Left forelimb (tissue), 1 donor: ENCODE measurements at places on chromosomes 12 and 14.

DNA sequence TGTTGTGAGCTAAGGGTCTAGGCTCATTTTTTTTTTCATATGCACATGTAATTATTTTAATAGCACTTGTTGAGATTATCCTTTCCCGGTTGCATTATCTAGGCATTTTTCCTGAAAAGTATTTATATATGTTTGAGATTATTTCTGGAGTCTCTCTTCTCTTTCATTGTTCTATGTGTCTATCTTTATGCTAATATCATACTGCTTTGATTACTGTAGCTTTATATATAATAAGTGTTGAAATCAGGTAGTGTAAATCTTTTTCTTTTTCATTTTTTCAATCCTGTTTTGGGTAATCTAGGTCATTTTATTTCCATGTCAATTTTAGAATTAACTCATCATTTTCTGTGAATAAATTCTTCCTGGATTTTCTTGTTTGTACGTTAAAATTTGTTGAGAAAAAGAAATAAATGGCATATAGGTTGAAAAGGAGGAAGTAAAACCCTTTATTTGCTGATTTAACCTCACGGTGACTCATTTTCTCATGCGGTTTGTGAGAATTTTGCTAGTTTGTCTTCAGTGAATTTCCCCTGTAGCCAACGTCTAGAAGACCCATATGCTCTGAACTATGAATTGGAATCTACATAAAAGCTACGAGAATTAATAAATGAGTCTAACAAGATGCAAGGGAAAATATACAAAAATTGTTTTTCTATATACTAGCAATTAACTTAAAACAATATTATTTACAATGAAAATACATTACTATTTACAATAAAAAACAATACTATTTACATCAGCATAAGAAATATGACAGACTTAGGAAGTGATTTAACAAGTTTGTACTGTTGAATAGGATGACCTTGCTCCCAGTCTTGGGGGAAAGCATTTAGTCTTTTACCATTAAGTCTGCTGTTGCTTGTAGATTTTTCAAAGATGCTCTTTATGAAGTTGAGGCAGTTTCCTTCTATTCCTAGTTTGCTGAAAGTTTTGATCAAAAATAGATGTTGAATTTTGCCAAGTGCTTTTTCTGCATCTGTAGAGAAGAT lies 105.0 kb downstream of the SNAPC1 start:
- DNase-seq, result no peak

DNA sequence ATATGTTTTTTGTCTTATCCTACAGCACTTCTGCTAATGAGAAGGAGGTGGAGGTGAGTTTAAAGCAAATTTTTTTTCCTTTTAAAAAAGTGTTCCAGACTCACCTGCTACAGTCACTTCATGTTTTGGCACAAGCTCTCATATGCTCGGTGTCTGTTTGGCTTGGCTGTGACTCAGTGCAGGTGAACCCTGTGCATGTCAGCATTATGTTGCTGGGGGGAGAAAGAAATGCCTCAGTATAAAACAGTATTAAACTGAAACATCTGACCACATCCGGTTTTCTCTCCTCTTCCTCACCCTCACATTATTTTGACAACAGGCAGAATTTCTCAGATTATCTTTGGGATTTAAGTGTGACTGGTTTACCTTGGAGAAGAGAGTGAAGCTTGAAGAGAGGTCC lies 105.2 kb downstream of the DNAI7 start:
- DNase-seq, result no peak

GRCh38 chr12:75823475-75823874 lies 208.1 kb downstream of the PHLDA1 start:
- DNase-seq, result no peak

GRCh38 chr12:99435095-99435791 lies 212.3 kb upstream of the GARIN6 start:
- no peak for DNase-seq

DNA sequence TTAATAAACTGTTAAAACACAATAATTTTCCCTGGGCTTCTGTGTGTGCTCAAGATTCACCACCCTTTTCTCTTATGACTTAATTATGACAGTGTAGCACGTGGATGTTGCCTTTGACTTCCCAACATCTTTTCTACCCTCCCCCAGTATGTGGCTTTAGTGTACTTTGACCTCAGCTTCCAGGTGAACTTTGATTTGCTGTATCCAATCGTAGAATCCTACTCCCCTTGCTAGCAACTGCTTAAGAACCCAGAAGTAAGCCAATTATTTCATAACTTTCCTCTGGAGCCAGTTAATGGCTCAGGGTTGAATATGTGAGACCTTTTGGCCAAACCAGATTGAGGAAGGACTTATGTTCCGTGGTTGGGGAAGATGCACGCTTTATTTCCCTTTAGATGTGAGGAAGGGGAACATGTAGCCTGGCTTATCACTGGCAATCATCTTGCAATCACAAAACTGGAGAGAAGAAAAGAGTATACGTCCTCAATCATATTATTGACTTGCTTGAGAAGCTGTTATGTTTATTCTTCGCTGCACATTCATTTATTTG lies 259.6 kb upstream of the ATP2B1 start:
- no peak for DNase-seq

DNA sequence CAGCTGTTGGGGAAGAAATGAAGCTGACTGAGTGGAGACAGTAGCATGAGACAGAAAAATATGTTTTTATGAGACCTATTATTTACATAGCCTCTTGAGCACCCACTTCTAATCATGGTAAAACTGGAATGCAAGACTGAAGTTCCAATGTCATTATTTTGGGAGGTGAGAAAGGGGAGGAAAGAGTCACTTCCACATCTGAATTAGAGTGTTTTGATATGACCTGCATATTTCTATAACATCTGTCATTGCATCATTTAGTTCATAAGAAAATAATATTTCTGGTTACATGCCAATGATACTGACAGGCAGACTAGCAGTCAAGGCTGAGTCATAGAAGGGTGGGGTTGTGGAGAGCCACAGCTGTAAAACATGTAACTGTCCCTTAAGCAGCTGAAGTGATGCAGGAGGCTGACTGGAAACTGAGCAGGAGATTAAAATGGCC lies 26.7 kb downstream of the NTN4 start:
- DNase-seq, result no peak

DNA sequence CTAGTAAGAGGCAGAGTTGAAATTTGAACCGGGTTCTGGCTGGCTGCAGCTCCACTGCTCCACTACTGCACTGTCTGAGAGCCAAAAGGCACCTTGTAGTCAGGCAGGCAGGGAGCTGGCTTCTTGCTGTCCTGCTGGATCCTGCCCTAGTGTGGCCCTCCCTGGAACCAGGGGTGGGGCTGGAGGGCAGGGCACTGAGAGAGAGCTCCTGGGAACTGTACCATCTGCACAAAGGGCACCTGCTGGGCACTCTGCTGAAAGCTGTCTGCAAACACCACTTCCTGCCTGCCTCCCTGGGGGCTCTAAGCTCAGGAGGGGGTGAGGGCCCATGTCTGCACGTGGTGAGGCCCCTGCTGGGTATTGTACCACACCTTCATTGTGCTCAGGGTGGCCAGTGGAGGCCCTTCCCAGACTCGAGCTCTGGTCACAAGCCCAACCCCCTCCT lies 19.0 kb upstream of the TCL1B start:
- no peak for DNase-seq

- DNase-seq, result no peak
Observed at GRCh38 chr12:120362516-120363273, 6.3 kb downstream of the MSI1 start.

GRCh38 chr12:95214466-95214865 lies 2.8 kb downstream of the FGD6 start:
- no peak for DNase-seq

DNA sequence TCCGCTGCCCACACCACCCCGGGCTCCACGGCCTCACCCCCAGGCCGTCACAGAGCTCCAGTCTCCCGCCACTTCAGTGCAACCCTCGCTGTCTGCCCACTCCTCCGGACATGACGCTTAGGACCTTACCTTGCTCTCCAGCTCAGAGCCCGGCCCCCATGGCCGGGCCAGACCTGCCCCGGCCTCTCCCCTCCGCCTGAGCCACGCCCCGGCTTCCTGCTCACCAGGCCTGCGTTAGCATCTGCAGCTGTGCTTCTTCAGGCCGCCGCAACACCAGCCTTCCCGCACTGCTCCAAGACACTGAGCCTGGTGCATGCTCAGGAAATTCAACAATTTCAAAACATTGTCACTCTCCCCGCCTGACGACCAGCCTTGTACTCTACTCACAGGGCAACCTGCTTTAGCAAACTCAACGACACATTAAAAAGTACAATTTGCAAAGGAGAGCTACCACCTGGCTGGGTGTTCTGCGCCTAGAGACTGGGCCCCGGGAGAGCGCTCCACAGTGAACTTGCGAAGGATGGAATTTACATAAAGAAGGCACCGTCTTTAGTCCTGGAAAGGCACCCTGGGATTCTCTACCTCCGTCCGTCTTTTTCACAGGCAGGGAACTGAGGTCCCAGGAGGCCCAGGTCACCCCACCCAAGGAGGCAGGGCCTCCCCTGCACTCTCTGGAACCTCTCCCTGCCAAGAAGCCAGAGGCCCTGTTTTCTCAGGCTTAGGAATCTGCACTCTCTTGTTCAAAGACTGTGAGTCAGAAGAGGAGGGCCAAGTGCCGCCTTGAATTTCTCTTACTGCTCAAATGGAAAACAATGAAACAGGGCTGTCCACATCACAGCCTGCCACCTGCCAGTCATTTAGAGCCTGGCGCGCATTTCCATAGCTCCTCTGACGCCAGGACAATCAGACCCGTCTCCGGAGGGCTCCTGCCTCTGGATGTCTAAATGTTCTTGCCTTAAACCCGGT lies 51.3 kb downstream of the STX2 start:
- no peak for DNase-seq

DNA sequence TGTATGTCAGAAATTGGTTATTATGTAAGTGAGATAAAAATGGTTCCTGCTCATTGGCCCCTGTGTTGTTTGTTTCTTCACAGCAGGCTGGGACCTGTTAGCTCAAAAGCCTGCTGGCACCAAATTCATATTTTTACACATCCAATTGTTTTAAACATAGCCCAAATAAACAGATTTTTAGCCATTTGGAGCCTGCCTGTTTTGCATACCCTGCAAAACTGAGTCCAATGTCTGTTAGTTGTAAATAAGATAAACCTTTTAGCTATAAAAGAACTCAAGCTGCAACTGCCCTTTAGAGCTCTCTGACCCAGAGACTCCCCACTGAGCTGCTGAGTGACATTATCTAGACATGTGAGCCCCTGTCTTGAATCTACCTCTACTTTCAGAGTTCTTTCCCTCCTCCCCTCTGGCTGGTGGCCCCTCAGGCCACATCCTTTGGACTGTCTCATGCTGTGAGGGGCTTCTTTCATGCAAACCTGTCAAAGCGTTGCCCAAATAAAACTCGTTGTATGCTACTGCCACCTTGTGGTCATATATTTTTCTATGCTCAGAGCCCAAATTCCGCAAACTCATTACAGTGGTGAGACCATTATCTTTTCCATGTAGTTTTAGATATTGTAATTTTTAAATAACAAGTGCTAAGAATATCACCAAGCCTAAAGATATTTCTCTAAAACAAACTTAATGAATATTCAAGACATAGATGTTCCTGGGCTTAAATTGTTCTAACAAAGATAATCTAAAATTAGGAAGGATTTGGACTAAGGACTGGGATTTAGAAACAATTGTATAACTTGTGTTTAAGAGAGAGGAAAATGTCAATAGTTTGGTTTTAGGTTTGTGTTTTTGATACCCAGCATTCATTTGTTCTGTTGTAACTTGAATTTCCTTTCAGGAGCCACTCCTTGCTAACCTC lies 337.9 kb downstream of the AACS start:
- DNase-seq, result no peak

- no peak for DNase-seq
Observed at GRCh38 chr14:72247896-72248465, 315.8 kb downstream of the RGS6 start.

DNA sequence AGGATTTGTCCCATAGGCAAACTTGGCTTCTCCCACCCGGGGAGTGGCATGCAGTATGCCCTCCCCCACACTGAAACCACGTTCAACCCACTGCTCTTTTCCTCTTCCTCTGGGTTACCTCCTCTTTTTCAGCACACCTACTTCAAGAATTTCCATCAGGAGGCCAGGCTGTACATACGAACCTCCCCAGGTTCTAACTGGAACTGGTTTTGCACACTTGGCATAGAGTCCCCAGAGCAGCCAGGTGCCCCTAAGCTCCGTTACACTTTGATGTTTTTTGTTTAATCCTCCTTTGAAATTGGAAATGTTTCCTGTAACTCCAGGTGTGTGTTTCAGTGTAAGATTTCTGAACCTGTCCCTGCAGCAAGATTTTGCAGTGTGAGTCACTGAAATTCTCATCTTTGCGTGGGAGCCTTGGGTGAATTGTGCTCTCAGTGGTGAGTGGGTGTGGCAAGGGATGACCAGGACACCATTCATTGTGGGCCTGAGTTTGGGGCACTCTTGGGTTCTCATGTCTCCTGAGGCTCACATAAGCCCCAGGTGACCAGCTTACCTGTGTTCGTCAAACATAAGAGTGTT lies 18.2 kb downstream of the CD9 start:
- DNase-seq, result no peak

GRCh38 chr14:60878536-60878935 lies 102.3 kb downstream of the TRMT5 start:
- no peak for DNase-seq

- DNase-seq, result no peak
Observed at GRCh38 chr14:88166616-88167015, 156.5 kb downstream of the KCNK10 start.

- no peak for DNase-seq
Observed at GRCh38 chr14:52446355-52446754, 106.0 kb downstream of the TXNDC16 start.

DNA sequence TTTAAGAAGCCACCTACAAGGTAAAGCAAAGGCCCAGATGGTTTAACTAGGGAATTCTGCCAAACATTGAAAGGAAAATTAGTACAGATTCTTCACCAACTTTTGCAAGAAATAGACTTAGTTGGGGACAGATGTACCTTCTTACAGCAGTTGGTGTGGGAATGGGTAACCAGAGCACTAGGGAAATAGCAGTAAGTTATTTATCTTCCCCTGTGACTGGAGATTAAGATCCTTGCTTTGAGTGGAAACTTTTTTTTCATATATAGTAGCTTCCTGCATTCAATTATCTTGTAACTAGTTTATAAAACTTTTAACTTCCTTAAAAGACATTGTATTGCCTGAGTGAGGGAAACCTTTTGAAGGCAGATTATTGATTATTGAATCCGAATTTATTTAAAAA lies 44.2 kb downstream of the ARID2 start:
- no peak for DNase-seq

GRCh38 chr12:106710143-106710893 lies 64.2 kb upstream of the RIC8B start:
- DNase-seq, result no peak

GRCh38 chr14:68534276-68534675 lies 258.6 kb downstream of the ZFP36L1 start:
- no peak for DNase-seq

GRCh38 chr12:108839890-108840230 lies 17.5 kb downstream of the SSH1 start:
- no peak for DNase-seq

DNA sequence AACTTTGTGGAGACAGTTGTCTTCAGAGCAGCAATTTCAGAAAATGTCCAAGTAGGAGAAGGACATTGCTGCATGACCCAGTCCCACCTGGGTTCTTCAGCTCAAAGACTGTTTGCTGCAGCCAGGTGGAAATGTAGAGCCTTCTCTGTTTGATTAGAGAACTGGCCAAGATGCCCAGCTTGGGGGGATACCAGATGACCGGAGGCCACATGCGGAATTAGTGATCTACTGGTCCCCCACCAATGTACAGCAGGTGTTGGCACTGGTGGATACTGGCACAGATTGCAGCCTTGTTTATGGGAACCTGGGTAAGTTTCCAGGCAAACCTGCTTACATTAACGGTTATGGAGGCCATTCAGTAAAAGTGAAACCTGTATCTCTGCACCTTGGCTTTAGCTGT lies 555.3 kb downstream of the SLC6A15 start:
- DNase-seq, result no peak

GRCh38 chr12:20798554-20798953 lies 12.0 kb upstream of the SLCO1B3 start:
- no peak for DNase-seq
